ENCODE measurements at places on chromosomes 2 and 18.

DNA sequence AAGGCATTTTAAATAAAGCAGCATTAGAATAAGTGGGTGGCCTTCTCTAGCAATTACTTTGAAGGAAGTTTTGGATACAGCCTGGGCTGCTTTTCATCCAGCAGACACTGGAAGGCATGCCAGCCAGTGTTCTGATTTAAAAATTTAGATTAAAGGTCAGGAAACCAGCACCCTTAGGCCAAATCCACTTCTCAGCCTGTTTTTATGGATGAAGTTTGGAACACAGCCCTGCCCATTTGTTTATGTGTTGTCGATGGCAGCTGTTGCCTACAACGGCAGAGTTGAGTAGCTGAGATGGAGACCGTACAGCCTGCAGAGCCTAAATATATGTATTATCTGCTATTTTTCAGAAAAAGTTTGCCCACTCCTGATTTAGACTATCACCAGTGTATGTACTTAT, 313.6 kb upstream of the ACVR2A start:
- no peak for DNase-seq

DNA sequence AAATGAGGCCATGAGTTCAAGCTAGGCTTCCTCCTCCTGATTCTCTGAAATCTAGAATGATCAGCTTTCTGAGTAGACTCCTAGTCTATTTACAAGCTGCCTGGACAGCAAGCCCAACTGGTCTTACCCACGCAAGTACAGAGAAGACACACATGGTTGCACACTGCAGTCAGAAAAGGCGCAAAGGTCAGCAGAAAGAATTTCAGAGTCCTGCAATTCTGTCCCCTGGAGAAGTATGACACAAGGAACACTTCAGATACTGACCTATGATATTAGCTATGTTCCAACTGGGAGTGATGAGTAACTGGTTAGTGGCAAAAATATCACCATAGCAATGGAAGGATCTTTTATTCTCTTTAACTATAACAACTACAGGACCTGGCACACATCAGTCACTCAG, 336.1 kb upstream of the PKDCC start:
- no peak for DNase-seq

- no peak for DNase-seq
These were observed 95.7 kb upstream of the LINC00305 start for GRCh38 chr18:64244571-64244970.

DNA sequence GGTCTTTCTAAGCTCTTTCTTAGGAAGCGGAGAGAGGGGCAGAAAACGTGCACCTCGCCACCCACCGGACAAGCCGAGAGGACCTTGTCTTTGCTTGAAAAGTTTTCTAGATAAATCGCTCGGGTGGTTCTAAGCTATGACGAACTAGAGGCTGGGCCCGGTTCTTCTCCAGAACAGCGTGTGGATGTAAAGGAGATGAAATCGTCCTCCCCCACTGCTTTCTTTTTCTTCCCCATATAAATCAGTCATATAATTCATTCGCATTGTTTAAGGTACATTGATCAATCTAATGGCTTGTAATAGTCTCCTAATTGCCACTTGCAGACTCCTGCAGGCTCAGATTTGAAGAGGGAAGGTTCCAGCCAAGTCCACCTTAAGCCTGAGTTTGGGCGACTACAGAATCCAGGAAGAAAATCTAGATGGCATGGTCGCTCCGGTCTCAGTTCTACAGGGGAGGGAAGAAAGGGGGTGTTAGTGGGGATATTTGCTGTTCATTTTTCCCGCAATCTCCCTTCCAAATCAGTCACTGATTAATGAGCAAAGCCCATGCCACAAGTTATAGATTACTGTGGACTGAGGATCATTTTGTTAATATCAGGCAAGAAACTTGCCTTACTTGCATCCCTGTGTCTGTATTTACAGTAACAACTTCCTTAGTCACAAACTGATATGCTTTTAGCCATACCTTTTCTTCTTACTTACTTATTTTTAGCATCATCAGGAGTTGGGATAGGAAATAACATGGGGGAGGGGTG, 5.6 kb upstream of the SP9 start:
- DNase-seq, result no peak

DNA sequence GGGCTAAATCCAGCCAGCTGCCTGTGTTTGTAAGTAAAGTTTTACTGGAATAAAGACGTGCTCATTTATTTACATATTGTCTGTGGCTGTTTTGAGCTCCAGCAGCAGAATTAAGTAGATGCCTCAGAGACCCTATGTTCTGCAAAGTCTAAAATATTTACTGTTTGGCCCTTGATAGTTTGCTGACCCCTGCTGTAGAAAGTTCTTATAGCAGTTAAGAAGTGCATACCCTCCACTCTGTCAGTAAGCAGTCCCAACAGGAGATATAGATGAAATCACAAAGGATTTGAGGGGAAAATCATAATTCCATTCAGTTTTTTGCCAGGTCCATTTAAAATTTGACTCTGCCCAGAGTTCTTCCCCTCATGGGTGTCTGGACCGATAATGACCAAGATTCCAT, 50.1 kb upstream of the ITM2C start:
- peak; percentile 42 for DNase-seq
